ENCODE measurements at places on chromosomes 1 and 21.

DNA sequence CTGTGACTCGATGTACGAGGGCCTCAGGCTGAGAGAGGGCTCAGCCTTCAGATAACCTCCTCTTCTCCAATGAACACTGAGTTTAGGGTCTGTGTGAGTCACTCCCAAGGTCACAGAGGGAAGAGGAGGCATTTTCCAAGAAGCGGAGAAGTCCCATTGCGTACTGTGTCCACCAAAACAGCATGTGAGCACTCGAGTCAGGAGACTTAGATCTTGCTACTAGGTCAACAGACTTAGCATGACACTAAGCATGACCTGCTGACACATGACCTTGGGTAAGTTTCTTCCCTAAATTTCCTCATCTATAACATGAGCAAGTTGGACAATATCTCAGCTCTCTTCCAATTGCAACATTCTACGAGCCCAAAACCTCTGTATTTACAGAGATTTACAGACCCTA is 68.0 kb downstream of the PLPP3 start:
- DNase-seq = no peak

DNA sequence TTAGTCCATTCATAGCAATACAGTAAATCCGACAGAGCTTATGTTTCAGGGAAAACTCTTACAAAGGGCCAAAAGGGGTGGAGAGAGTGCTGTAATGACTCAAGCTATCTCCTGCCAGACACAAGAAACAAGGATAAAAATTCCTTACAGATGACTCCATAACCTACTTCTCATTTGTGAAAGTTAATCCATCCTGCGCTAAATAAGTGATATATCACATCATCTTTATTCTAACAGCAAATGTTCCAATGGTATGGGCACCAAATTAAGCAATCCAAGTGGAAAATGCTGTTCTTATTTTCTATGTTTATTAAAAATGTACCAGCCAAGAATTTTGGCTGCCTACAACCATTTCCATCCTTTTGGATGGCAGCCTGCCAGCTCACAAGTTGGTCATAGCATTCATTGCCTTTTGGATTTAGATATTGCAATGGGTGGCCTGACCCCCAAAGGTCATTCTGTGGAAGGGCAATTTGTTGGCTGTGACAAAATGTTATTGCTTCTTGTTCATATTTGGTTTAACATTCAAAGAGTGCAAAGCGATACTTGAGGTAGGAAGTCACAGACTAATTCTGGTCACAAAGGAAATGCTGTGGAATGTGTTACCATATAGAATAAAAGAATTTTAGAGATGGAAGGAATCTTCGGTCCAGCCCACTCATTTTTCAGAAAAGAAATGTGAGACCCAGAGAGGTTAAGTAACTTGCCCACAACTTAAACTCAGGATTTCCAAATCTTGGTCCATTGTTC is 2.8 kb upstream of the ENAH start:
- DNase-seq = peak; percentile 99

DNA sequence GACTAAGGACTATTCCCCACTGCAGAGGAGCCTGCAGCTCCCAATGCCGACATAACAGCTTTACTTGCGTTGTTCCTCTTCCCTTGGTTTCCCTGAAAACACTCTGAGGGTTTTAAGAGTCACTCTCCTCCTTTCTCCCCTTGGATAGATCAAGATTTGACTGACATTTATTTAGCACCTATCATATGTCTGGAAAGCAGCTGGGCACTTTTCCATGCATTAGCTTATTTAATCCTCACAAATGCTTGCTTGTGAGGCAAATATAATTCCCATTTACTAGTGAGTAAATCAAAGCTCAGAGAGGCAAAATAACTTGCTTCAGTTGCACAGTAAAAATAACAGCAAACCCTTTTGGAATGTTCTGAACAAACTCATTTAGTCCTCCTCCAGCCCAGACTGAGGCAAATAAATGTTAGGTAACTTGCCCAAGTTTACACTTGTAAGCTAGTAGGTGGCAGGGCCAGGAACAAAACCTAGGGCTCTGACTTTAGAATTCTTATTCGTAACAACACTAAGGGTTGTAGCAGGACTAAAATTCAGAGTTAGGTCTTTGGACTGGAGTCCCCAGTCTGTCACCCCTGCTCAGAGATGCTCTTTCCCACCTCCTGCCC is 81.4 kb downstream of the KCND3 start:
- no peak for DNase-seq

- peak; percentile 33 for DNase-seq
These were observed 2.6 kb downstream of the GATAD2B start for GRCh38 chr1:153919876-153920852.

- DNase-seq = no peak
These were observed 163.7 kb downstream of the HS2ST1 start for GRCh38 chr1:87077959-87078639.

- no peak for DNase-seq
These were observed 262.1 kb downstream of the BRINP2 start for GRCh38 chr1:177432897-177433296.

- DNase-seq = no peak
These were observed 177.4 kb downstream of the IGSF21 start for GRCh38 chr1:18284805-18285537.

GRCh38 chr1:71224741-71225377 is 144.0 kb upstream of the ZRANB2 start:
- DNase-seq = no peak

DNA sequence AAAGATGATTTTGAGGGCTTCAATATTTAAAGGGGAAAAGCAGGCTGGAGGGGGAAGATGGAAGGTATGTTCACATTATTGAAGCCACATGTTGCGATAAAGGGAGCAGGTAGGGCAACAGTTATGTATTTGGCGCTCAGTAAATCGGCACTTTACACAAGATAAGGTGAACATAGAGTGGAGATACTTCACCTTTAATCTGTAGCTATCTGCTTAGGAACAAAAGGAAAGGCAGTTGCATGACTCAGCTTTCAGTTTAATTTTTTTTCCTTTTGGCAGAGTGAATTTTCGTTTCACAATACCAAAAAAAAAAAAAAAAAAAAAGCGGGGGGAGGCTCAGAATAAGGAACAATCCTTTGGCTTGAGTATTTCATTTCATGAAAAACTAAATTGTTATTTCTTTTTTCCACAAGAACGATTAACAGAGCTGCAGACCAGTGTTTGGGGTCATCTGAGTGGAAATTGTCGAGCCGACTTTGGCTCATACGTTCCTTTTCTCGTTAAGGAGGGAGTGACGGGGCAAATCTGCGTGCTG is 1.1 kb upstream of the COQ8A start:
- peak; percentile 43 for DNase-seq

DNA sequence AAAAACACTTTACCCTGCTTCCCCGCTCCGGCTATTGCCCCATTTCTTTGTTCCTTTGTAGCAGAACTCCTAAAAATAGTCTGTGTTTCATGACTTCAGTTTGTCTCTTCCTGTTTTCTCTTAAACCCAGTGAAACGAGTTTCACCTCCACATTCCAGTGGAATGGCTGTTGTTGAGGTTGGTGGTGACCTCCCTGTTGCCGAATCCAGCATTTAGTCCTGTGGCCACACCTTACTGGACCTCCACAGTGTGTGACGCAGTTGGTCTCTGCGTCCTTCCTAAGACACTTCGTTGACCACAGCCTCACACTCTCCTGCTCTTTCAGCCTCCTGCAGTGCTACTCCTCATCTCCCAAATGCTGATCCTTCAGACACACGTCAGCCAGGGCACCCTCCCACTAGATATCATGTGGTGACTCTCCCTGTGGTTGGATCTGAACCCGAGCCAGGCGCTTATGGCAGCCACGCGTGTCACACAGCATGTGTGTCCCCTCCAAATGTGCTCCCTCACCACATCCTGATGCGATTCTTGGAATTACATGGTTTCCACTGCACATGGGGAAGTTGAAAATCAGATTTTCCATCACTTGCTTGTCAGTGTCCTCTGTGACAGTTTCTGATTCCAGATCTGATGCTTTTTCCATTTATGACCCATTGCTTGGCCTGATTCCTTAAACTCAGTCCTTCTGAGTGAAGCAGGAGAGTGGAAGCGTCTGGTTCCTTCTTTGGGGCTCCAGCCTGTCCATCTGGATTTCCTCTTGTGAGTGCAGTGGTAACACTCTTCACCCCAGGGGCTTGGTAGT is 99.1 kb upstream of the ARTN start:
- peak; percentile 69 for DNase-seq

DNA sequence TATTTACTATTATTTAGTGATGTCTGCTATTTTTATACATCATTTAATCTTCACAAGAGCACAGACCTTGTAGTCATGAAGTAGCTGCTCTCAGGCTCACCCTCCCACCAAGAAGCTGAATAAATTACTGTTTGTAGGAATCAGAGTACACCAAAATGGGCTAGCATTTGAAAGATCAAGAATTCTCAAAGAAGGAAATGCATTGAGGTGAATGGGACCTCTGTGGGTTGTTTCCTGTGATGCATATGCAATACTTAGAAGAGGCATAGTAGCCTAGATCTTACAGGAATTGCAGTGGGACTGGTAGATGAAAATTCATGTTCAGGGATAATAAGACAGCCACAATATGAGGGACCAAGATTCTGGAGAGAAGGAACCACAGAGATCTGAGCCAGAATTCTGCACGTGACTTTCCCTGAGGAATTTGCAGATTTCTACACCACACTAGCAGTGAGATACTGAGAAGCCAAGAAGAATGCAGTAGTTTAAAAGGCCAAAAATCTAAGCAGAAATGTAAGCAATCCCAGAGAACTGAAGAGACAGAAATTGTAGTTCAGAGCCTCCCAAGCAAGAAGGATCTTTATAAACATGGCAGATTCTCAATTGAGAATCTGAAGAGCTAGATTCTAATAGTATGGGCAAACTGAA is 307.0 kb downstream of the ST6GALNAC3 start:
- peak; percentile 54 for DNase-seq

DNA sequence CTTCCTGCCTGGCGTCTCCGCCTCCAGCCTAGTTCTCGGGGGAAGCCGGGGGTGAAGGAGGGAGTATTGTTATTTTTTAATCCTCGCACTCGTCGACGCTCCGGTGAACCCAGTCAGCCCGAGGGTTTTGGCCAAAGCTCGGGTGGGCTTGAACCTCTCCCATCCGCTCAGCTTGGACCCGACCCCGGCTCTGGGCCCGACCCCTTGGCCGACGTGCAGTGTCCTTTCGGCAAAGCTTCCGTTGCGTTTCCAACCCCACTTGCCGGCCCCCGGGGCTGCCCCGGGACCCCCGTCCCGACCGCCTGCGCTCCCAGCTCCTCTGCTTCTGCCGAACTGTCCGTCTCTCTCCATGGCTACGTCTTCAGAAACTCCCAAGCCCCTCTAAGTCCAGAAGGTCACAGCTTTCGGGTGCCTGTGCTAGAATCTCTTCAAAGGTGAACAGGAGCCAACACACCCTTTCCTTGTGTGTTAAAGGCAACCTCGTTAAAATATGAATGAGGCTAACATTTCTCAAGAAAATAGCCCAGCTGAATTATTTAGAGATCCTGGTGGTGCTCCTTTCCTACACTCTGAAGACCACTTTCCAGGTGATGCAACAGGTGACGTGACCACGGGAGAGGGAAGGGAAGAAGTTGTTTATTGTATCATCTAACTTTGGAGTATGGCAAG is 647 bp downstream of the DESI2 start:
- DNase-seq = no peak

GRCh38 chr1:153649137-153649862 is 9.2 kb upstream of the SNAPIN start:
- DNase-seq = no peak

DNA sequence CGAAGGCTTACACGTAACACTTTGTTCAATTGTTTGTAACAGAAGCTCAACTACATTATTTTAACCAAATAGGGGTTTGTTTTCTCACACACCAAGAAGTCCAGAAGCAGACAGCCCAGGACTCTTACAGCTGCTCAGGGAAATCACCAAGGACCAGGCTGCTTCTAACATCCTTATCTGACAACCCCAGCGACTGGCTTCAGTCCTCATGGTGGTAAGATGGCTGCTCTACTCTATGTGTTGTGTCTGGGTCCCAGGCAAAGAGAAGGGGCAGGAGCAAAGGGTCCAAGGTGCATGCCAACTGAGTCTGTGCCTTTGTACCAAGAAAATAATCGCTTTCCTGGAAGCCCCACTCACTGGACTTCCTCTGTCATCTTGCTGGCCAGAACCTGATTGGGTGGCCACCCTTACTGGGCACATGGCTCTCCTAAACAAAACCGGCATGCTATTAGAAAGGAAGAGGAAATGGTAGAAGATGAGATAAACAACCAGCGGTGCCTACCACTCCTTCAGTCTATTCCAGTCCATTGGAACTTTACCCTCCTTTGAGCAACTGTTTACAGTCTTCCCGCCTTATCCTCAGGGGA is 34.1 kb upstream of the LRRC8D start:
- DNase-seq = no peak

GRCh38 chr1:65817891-65818290 is 25.2 kb downstream of the PDE4B start:
- DNase-seq = no peak

GRCh38 chr1:2502210-2502609 is 24.2 kb downstream of the PANK4 start:
- no peak for DNase-seq

Measured in fibroblast of upper back skin (primary cell).